ENCODE measurements at places on chromosomes 13 and 19.

GRCh38 chr13:73370066-73370465 is 311.3 kb downstream of the KLF5 start:
- DNase-seq = no peak

- no peak for DNase-seq
Measured at GRCh38 chr13:64090311-64090710, 2674.7 kb upstream of the PCDH20 start.

GRCh38 chr19:34926685-34927375 is at the start of gene ZNF30:
Gene ZNF30, plus strand, starts transcription at chr19:34926903. Its CDS starts 3,045 bp downstream, at chr19:34929948.
- DNase-seq = peak; percentile 89

DNA sequence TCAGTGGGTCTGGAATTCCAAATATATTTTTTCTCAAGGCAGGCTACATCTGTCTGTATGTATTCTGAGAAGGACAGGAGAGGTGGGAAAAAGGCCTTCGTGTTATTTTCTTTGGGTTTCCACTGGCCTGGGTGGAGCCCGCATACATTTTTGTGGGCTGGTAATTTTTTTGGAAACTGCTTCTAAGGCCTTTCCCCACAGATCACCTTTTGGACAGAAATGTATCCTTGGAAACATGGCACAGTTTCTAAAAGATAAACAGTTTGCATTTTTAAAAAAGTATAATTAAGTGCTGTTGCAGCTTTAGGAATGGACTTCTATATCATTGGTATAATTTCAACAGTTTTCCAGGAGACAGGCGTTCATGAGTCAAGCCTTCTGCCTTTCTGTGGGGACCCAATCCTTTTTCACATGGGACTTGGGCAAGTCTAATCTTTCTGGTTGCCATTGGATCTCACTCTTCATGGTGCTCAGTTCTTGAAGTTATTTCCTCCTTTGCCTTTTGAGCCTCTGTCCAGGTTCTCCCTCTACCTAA is 8.9 kb downstream of the RFX2 start:
- DNase-seq = no peak

DNA sequence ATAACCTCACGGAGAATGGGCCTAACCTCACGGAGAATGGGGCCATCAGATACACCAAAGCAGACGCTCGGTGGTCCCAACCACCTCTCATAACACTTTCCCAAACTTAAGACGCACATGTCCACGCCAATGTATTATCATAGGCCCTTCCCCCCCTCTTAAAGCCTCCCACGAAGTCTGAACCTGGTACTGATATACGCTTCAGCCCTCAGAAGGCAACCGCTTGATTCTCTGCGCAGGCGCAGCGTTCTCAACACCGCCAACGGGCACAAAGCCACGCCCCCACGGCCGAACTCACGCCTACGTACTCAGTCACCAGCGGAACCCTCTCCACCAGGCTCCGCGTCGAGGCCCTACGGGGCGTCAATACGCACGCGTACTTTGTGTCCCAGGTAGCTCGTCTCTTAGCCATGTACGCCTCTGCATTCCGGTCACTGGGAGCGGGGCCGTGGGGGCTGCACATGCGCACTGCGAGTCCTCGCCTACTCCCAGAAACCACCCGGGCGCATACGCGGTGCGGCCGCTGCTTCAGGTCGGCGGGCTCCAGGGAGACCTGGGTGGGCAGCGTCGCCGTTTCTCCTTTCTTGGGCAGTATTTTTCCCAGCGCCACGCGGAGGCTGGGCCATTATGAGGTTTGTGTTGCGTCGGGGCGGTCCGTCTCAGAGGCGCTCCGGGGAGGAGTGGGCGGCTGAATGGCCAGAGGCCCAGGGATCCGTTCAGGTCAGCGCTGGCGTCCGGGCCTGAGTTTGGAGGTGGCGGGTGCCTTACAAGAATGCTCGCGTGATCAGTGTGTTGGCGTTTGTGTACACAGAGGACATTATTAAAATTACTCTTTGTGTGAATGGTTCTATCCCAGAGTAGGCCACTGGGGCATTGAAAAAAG is 25.3 kb downstream of the ZNF582 start:
- DNase-seq = peak; percentile 98

GRCh38 chr13:31409678-31410356 is 210.0 kb downstream of the B3GLCT start:
- DNase-seq = no peak

- no peak for DNase-seq
Measured at GRCh38 chr13:42039457-42039945, 8.9 kb upstream of the DGKH start.

- DNase-seq = no peak
Measured at GRCh38 chr13:25295228-25295627, 6.2 kb upstream of the NUP58 start.

DNA sequence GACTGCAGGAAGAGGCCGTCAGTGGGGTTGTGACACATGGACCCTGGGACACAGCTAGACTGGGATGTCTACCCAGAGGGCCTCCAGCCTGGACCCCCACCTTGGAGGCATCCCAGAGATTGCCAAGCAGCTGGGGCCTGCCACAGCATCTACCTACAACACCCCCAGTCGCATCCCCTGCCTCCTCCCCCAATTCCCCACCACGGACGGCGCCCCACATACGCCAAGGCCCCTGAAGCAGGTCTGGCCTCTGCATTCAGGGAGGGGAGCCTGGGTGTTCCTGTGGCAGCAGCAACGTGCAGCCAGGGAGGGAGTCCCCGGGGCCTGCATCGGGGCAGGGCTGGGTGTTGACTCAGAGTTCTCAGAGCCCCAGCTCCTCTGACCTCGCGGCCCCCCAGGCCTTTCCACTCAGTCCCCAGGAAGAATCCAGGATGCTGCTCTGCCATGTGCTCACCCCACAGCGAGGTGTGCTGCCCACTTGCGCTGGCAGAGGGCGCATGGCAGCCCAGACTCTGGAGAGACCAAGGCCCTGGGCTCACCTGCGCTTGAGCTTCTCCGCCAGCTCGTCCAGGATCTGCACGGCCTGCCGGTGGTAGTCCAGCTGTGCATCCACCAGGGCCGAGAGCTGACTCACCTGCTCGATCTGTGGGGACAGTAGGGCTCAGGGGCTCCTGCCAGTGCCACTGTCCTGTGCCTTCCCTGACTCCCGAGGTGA is 19.6 kb downstream of the MPND start:
- DNase-seq = no peak

DNA sequence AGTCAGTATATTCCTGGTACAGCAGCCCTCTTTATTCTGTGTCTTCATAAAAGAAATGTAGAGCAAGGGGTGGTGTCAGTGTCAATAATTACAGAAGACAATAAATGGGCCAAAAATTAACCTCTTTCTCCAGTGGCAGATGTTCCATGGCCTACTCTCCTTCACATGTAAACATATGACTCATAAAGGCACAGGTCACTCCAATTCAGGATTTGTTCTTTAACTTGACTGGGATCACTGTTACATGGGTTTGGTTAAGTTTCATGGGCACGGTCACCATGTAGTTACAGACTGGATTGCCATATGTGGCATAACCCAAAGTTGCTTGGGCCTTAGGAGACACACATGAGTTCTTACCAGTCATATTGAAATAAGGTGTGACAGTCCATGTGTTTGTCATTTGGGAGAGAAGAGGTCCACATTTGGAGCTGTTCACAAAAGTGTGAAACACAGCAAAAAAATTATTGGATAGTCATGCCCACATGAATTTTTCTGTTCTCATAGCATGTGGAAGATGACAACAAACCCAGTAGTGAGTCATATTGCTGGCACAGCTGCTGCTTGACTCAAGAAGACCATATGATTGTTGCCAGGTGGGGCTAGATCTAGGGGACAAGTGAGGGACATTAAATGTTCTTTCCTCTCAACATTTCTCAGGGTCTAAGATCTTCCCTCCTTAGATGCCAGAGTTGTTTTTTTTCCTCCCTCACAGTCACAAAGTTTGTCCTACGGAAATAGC is 68.1 kb upstream of the HTR2A start:
- DNase-seq = no peak

- DNase-seq = no peak
Measured at GRCh38 chr19:16824658-16825311, 4.4 kb upstream of the SIN3B start.

DNA sequence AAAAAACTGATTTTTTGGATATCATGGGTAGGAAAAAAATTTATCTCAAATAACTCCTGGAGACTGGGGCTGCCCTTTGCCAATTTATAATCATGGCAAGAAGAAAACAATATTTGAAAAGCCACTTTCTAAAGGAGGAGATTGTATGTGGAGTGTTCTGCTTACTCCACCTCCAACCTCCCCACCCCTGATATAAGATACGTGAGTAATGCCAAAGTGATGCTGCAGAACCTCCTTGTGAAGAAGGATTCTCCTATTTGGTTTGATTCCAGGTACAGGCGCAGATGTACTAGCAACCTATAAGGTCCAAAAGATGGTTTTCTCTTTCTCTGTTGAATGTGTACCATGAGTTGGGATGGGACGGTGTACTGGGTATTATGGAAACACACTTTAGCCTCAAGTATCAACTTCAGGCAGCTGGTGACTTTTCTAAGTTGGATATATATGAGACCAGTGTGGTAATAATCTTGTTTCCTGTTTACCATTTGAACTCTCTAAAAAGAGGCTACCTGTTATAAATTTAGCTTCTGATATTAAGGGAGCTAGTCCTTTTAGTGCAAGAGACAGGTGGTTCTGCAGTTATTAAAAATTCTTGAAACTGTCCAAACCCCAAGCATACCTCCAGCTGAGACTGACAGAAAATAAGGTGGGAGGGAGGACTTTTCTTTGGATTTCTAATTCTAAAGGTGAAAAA is 724.0 kb upstream of the MIR17HG start:
- no peak for DNase-seq

GRCh38 chr19:17605761-17606589 is 50.5 kb downstream of the COLGALT1 start:
- DNase-seq = no peak

- DNase-seq = no peak
Measured at GRCh38 chr13:32629313-32629712, 43.1 kb downstream of the PDS5B start.

GRCh38 chr13:54144828-54145227 is 1116.2 kb downstream of the OLFM4 start:
- no peak for DNase-seq

GRCh38 chr19:6413291-6413690 is 11.3 kb downstream of the KHSRP start:
- no peak for DNase-seq

DNA sequence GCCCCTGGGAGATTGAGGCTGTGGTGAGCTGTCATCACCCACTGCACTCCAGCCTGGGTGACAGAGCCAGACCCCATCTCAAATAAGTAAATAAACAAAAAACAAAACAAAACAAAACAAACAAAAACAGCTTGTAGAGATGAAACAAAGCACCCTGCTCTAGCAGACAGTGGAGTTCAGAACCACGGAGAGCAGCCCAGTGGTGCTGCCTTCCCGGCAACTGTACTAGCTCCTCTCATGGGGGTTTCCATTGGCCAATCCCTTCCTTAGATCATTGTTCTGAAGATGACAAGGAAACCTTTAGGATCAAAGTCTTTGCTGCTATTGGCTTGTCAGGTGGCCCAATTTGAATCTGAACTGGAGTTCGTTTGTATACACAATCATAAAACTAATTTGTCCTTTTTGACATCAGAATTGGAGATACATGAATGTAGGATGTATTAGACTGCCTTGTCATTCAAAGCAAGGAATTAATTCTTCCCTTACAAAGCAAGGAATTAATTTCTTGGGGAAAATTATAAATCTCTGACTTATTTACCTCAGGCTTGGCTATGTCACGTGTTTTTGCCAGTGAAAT is 19.7 kb upstream of the SYCN start:
- no peak for DNase-seq

GRCh38 chr19:35313587-35313986 is 15.4 kb upstream of the CD22 start:
- DNase-seq = no peak

DNA sequence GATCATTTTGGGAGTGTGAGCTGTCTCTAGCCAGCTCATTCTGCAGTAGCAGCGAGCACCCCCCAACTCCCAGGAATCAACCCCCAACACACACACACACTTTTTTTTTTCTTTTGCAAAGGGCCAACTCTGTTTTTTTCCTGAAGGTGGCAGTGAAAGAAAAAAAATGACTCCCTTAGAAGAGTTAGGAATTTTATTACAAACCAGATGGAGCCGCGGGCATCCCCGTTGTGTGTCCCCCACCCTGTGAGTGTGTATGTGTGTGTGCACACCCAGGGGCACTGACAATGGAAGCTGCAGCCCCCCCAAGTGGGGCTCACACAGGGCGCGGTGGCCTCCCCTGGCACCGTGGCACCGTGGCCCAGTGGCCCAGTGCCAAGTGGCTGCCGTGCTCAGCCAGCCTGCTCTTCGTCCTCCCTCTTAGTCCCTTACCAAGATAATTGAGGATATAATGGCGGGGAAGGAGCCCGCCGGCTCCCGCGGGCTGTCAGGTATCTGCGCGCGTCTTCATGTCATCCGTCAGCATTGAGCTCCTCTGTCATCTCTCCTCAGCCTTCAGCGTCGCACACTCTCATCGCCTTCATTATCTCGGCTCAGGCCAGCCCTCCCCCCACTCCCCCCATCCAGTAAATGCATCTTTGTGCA is 314.1 kb downstream of the ZNF536 start:
- no peak for DNase-seq

GRCh38 chr19:2645826-2646225 is 56.7 kb downstream of the GNG7 start:
- no peak for DNase-seq

DNA sequence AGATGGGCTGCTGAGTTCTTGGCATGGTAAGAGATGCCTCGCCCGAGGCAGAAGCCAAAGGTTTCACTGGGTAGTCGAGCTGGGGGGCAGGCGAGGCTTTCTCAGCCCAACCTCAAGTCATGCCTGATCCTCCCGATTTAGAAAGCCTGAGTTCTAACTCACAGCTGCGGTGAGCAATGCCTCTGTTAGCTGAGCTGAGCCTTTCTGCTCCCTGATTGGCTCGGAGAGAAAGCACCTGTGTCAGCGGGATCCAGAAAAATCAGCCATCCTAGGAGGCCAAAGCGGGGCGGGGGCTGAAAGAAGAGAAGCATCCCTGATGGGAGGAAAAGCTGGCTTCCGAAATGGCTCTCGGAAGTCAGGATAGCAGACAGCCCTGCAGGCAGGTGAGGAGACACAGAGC is 44.7 kb downstream of the CACNA1A start:
- DNase-seq = no peak

GRCh38 chr19:3518255-3518654 is 12.1 kb downstream of the FZR1 start:
- no peak for DNase-seq

GRCh38 chr19:57803594-57804325 is 11.0 kb downstream of the ZNF552 start:
- DNase-seq = no peak

GRCh38 chr13:41673640-41674039 is 216.3 kb downstream of the RGCC start:
- no peak for DNase-seq

DNA sequence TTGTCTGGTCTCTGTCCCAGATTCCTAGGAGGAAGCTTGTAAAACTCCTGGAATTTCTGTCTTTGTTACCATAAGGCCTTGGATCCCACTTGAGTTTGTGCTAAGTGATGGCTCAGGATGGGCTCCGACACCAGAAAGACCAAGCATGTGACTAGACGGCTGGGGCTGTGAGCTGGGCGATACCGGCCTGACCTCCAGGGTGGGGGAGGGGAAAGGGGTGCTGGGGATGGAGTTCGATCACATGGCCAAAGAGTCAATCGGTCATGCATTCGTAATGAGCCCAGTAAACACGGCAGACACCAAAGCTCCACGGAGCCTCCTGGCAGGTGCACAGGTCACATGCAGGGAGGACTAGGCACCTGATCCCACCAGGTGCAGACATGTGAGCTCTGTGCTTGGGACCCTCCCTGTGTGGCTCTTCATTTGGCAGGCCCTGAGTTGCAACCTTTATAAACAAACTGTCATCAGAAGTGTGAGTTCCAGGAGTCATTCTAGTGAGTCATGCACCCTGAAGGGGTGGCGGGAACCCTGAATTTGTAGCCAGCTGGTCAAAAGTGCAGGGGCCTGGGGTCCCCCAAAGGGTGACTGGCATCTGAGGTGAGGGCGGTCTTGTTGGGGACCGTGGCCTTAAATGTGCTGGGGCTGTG is 27.1 kb downstream of the ELAVL1 start:
- DNase-seq = no peak
